ENCODE measurements at places on chromosomes 7 and 10.
A peak's percentile ranks its signal among the peaks of the same experiment; 100 is the strongest.

DNA sequence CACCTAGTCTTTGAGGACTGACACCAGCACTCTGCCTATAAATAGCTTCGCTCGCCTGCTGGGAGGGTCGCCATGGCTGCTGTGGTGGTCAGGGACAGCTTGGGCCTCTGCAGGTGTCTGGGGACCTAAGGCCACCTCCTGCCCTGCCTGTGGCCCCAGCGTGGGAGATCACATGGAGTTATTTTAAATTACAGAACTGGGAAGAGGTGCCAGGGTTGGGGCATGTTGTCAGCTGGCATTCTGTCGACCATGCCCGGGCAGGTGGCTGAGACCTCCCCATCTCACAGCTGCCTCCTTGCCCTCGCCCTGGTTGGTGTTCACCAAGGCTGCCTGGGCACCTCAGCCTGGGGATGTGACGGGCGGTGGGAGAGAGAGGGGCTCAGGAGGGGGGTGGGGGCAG lies 18.1 kb downstream of the SHH start:
- no peak for DNase-seq

- no peak for DNase-seq
Measured at GRCh38 chr7:4209966-4210365, 472.1 kb upstream of the FOXK1 start.

DNA sequence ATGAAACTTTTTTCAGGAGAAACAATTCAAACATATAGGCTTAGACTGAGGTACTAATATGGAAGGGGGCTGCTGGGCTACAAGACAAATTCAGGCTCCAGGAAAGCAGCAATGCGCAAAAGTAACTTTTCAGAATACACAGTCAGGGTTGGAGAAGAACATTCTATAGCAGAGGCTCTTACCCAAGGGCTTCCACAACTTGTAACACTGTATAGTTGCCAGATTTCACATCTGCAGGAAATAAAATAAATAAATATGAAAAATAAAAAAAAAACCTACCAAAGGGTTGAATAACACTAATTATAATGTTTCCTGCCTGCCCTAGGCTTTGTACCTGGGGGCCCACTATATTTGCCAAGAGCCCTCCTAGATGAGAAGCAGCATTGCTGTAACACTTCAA lies 14.3 kb downstream of the MMS19 start:
- no peak for DNase-seq

DNA sequence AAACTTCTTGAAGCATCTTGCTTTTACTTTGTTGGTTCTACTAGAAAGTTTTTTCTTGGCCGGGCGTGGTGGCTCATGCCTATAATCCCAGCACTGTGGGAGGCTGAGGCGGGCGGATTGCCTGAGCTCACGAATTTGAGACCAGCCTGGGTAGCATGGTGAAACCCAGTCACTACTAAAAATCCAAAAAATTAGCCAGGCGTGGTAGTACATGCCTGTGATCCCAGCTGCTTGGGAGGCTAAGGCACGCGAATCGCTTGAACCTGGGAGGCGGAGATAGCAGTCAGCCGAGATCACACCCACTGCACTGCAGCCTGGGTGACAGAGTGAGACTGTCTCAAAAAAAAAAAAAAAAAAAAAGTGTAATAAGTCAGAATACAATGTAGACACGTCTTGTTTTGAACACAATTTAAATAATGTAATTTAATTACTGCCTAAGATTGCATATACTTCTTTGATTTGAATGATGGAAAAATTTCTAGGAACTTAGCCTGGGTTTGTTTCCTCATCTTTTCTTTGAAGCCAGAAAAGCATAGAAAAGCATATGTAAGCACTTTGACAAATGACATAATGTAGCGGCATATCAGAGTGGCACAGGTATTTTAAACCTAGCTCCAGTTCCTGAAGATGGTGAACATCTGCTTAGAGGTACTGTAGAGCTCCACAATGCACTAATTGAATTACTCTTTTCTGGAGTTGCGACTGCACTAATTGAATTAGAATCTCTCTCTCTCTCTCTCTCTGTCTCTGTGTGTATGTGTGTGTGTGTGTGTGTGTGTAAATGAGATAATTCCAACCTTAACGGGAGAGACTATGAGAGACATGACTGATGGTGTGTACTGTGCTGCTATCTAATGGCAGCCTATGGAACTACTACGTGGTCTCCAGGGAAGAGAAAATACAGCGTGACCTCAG lies 87.8 kb downstream of the BTRC start:
- peak; percentile 48 for DNase-seq

- no peak for DNase-seq
Measured at GRCh38 chr7:63521-64021, 128.8 kb upstream of the FAM20C start.

- DNase-seq: no peak
Measured at GRCh38 chr10:34834274-34834673, 19.2 kb upstream of the PARD3 start.

- no peak for DNase-seq
Measured at GRCh38 chr10:58555170-58555929, 42.7 kb downstream of the BICC1 start.

GRCh38 chr7:1692515-1693418 lies 22.7 kb downstream of the ELFN1 start:
- no peak for DNase-seq

DNA sequence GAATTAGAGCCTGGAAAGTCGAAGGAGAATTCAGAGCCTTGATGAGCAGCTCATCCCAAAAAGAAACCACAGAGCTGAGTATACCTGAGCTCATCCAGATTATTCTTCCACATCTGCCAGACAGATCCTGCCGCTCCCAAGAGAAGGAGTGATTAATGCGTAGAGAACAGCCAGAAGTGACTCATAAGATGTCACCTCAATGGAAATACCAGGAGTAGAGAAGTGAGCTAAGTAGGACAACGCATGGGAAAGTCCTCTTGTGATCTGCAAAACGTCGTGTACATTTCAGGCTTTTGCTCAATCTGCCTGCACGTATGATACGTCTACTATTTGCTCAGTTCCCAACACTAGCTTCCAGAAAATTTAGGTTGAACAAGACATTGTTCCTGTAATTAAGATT lies 230.5 kb upstream of the AUTS2 start:
- no peak for DNase-seq
